ENCODE measurements at places on chromosomes 5 and 9. TPM values are rescaled to one million over a fixed set of nuclear protein-coding genes. Genes with fewer than 3 reads are reported as not detected.
A peak's percentile ranks its signal among the peaks of the same experiment; 100 is the strongest.

GRCh38 chr9:10867194-10867593, 254.4 kb upstream of the PTPRD start:
- no peak for DNase-seq

DNA sequence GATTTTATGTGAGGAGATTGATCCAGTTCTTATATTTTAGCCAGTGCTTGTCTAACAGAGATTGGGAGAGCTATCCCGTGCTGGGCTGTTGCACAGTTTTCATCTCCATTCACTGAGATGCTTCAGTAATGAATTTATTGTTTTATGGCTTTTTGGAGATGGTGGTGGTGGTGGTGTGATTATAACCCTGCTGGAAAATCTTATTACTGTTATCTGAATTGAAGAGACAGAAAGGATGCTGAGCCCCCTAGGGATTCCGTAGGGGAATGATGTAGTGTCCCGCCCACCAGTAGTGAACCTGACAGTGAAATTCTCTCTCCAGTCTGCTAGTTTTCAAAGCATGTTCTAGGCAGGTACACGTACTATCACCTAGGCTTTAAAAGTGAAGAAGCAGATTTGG, 1.9 kb downstream of the RAI14 start:
- DNase-seq, result peak; percentile 38

- DNase-seq, result no peak
Observed at GRCh38 chr9:13832446-13832845, 481.5 kb downstream of the NFIB start.

Gene ENTREP1
- 11.6 TPM for total RNA-seq

All from GM23338 (cell line).